T-cell (primary cell): ENCODE measurements at places on chromosomes 12 and 14.

GRCh38 chr14:97138801-97139200 is 341.6 kb downstream of the VRK1 start:
- no peak for DNase-seq

DNA sequence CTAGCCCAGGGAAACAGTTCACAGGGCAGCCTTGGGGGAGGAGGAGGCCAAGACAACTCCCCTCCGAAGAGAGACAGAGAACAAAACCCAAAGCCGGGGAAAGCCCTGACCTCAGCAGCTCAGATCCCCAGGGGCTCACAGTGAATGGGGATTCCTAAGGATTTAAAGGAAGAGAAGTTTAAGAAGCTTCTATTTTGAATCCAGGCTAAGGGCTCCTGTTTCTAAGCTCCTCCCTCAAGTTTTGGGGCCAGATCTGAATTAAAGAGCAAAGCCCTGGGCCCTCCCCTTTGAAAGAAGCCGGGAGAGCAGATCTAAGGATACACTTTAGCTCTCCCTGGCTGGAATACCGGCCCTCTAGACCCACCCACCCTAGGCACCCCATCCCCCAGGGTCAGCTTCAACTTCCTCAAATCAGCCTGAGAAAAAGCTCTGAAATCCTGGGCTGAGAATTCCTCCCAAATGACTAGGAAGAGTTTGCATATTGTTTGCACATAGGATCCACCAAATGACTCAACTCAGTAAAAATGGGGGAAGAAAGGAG is 3.9 kb downstream of the KDM2B start:
- no peak for DNase-seq

DNA sequence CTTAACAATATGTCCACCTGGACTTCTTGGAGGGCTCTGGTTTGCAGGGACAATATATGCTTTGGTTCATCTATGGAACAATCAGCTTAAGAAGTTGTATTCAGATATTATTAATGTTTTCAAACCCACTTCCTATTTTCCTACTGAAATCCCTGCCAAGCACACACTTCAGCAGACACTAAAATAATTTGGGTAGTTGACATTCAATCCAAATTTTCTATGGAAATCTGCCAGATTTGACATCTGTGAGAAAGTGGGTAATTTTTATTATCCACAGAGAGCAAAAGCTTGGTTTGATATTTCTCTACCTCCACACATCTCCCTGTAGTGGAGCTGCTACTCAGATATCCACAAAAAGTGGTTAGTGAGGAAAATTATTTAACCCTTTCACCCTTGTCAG is 378.8 kb upstream of the SOX5 start:
- DNase-seq = no peak

- DNase-seq = no peak
Observed at GRCh38 chr14:77154421-77154820, 12.8 kb upstream of the ZDHHC22 start.

DNA sequence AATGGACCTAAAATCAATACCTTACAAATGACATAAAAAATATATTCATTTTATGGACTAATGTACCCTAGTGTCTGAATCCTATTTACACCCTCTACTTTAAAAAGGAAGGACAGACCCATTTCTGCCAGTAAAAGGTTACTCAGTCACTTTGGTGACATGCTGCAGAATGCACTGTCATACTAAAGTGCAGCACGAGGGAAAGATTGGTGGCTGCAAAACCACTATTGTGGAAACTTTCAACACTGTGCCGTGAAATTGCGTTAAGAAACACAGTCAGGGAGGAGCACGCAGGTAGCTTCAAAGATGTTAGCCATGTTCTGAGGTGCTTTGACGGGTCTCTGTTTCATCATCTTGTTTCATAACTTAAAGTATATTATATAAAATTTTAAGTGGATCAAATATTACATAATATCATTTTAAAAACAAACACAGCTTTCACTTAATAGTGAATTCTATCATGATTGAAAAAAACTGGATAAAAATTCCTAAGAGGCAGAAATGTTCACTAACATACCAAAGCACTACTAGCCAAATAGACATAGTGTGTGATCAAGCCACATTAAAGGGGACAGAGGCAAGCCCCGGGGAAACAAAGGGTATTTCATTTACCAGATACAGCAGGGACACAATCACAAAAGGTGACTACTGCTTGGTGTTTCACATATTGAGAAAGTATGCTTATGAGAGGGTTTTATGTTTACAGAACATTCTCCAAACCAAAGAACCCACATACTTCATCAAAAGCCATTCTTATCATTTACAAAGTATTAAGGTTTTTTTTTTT is 330.8 kb upstream of the SOX5 start:
- no peak for DNase-seq

- DNase-seq = no peak
Observed at GRCh38 chr12:104974626-104975290, 11.4 kb upstream of the NOPCHAP1 start.

DNA sequence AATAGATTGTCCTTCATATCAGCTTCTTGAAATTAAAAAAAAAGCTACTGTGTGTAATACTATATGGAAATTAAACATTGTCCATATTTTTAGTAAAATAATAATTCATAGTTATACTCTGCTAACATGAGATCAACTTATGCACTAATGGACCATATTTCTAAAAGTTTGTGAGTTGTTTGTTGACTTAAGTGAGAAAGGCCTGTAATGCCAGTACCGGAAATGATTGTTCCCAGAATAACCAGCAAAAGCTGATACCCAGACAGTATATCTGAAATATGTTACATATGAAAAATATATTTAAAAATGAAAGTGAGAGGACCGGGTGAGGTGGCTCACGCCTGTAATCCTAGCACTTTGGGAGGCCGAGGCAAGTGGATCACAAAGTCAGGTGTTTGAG is 35.9 kb downstream of the WNK1 start:
- DNase-seq = no peak

- DNase-seq = no peak
Observed at GRCh38 chr14:102565331-102565887, 27.0 kb upstream of the RCOR1 start.

DNA sequence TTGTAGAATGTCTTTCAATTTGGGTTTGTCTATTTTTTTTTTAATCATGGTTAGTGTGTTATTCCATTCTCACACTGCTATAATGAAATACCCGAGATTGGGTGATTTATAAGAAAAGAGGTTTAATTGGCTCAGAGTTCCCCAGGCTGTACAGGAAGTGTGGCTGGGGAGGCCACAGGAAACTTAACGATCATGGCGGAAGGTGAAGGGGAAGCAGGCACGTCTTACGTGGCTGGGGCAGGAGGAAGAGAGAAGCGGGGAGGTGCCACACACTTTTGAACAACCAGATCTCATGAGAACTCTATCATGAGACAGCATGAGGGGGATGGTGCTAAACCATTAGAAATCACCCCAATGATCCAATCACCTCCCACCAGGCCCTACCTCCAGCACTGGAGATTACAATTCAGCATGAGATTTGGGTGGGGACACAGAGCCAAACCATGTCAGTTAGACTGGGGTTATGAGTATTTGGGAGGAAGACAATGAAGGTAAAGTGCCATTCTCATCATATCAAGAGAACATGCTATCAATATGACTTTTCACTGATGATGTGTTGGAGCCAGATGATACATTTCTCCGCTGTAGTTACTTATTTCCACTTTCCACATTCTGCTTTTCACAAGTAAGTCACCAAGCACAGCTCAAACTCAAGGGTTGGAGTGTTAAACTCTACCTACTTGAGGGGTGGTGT is 45.8 kb downstream of the AP5M1 start:
- no peak for DNase-seq

DNA sequence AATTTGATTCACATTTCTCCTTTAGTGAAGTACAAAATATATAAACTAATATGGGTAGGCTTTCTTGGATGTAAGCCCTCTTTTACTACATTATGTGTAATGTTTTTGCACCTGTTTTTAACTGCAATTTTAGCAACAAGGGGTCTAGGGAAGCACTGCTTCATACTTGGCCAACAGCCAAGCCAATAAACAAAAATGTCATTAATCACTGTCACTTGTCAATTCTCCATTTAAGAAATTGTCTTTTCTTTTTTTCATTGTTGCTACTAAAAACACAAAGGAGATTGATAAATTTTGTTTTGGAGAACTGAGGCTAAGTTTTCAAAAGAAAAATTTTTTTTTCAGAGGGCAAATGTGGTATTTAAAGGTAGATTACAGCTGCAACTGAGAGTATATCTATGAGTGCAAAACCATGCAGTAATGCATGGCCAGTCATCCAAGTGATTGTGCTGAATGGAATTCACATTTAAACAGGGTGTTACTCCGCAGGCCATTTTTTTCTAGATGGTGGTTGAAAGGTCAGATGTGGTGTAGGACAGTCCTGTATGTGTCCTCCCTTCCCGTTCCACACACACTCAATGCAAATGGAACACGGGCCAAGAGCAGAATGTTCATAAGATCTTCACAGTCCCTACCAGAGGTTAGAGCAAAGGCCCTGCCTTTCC is 503.0 kb upstream of the LMO3 start:
- no peak for DNase-seq
